ENCODE measurements at places on chromosomes 1 and 21. TPM values are rescaled to one million over a fixed set of nuclear protein-coding genes. Genes with fewer than 3 reads are reported as not detected.

GRCh38 chr1:201190624-201191051, at the start of gene IGFN1:
Gene IGFN1, plus strand, starts transcription at chr1:201190824. Its CDS starts 2,470 bp downstream, at chr1:201193294.
- no peak for DNase-seq

- no peak for DNase-seq
Observed at GRCh38 chr1:204714861-204715511, 29.4 kb upstream of the LRRN2 start.

Gene TP73
- total RNA-seq: 0.54 TPM

GRCh38 chr1:162080472-162081015, 11.1 kb downstream of the NOS1AP start:
- no peak for DNase-seq

- DNase-seq: no peak
Observed at GRCh38 chr1:92419642-92420041, 67.1 kb downstream of the GFI1 start.

DNA sequence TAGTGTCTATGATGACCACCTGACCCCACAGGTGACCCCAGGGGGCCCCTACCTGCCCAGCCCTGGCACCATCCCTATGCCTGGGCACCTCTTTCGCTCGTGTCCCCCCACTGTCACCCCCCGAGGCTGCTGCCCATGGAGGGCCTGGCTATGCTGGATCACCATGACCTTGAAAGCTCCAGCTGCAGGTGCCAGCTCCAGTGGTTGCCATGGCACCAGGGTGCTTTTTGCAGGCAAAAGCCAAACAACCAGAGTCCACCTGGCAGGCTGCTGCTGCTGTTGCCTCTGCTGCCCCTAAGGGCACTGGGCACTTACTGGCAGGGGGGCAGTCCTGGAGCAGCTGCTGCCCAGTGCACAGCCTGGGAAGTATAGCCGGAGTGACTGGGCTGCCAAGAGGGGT, 21.7 kb downstream of the ETNK2 start:
- DNase-seq: peak; percentile 46

- no peak for DNase-seq
Observed at GRCh38 chr1:235336903-235337302, 8.5 kb downstream of the GGPS1 start.

Gene CFHR4
- not detected for total RNA-seq

DNA sequence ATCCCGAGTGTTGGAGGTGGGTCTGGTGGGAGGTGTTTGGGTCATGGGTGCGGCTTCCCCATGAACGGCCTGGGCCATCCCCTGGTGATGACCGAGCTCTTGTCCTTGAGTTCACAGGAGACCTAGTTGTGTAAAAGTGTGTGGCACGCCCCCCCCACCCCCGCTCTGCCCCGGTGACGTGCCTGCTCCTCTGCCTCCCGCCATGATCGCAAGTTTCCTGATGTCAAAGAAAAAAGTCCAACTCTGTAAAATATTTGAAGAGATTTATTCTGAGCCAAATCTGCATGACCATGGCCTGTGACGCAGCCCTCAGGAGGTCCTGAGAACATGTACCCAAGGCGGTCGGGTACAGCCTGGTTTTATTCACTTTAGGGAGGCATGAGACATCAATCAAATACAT, 125.1 kb upstream of the COL6A1 start:
- DNase-seq: no peak

- DNase-seq: no peak
Observed at GRCh38 chr1:10676963-10677362, 119.5 kb downstream of the CASZ1 start.

GRCh38 chr1:19096036-19096833, 113.8 kb downstream of the UBR4 start:
- DNase-seq: peak; percentile 65

DNA sequence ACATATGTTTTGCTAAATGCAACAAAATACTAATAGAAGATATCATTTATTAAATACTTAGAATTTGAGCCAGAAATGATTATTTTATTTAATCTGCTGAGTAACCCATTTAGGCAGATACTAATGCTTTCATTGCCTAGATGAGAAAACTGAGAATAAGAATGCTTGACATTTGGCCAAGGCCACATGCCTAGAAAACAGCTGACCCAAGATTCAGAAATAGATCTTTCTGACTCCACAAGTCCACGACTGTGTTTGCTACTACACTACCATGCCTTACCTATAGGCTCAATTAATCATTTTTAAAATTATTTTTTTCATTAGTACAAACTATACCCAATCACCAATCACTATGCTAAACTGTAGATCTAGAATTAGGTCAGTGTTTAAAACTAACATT, 129.7 kb downstream of the ATP1B1 start:
- DNase-seq: no peak

- no peak for DNase-seq
Observed at GRCh38 chr21:32278103-32278502, 746 bp downstream of the MIS18A start.

Gene CNST
- total RNA-seq: 22.5 TPM

DNA sequence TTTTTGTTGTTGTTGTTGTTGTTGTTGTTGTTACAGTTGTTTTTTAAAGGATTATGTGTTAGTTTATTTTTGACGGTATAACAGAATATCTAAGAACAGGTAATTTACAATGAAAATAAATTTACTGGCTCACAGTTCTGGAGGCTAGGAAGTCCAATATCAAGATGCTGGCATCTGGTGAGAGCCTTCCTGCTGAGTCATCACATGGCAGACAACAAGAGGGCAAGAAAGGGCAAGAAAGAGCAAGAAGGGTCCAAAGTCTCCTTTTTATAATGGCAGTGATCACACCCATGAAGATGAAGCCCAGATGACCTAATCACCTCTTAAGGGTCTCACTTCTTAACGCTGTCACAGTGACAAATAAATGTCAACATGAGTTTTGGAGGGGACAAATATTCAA, 142.1 kb downstream of the NEGR1 start:
- no peak for DNase-seq

GRCh38 chr1:24921412-24921811, 8.7 kb downstream of the RUNX3 start:
- no peak for DNase-seq

Gene OR10J4
- total RNA-seq: not detected

Gene VHLL
- total RNA-seq: 0.81 TPM

DNA sequence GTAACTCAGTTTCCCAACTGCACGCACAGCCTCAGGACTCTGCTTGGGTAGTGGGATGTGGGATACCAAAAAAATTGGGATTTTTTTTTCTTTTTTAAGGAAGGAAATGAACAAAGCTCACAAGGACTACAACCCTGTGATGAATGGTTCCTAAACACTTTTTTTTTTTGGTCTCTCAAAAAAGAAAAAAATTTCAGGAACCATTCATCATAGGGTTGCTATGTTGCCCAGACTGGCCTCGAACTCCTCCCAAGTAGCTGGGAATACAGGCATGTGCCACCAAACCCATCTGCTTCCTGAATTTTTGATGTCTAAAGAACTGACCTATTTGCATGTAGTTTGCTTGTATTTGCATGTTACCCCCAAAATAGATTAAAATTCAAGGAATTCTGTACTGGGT, 6.8 kb downstream of the MINDY1 start:
- DNase-seq: no peak

- DNase-seq: no peak
Observed at GRCh38 chr1:44238660-44239059, 25.4 kb downstream of the DMAP1 start.

GRCh38 chr1:221748981-221749380, 7.1 kb upstream of the DUSP10 start:
- DNase-seq: no peak

DNA sequence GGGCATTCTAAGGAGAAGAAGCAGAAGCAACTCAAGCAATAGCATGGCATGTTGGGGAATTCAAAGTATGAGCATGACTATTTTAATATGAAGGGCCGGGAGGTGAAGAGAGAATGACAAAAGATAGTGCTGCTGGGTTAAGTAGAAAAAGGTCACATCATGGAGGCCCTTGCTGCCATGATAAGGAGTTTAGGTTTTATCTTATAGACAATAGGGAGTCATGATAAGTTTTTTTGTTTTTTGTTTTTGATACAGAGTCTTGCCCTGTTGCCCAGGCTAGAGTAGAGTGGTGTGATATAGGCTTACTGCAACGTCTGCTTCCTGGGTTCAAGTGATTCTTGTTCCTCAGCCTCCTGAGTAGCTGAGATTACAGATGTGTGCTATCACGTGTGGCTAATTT, 3.1 kb downstream of the BNIPL start:
- DNase-seq: no peak

Gene PTPN7
- not detected for total RNA-seq

DNA sequence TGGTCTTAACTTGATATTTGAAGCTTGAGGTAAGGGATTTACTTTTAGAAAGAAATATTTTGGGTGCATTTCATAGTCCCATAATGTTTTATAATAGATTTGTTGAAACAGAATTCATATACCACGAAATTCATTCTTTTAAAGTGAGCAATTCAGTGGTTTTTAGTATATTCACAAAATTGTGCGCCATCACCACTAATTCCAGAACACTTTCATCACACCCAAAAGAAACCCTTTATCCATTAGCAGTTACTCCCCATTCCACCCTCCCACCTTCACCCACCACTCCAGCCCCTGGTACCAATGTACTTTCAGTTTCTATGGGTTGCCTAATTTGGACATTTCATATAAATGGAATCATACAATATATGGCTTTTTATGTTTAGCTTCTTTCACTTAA, 38.9 kb upstream of the DMRTB1 start:
- no peak for DNase-seq

Gene SYPL2
- total RNA-seq: not detected

- no peak for DNase-seq
Observed at GRCh38 chr1:53644909-53645689, 93.9 kb downstream of the GLIS1 start.

DNA sequence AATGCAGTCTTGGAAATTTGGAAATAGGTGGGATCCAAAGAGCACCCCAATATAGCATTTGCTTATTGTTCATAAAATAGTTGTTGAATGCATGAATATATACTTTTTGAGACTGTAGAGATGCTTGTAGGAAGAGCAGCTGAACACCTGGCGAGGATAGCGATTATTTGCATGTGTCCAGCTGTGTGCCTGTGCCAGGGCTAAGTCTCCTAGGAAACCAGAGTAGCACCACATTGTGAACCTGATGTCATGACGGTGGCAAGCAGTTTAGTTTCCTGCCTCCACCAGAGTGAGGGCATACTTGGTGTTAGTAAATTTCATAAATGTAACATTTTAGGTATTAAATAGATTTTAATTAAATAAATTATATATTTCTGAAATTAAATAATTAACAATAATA, 37.3 kb upstream of the IRF2BP2 start:
- DNase-seq: no peak

DNA sequence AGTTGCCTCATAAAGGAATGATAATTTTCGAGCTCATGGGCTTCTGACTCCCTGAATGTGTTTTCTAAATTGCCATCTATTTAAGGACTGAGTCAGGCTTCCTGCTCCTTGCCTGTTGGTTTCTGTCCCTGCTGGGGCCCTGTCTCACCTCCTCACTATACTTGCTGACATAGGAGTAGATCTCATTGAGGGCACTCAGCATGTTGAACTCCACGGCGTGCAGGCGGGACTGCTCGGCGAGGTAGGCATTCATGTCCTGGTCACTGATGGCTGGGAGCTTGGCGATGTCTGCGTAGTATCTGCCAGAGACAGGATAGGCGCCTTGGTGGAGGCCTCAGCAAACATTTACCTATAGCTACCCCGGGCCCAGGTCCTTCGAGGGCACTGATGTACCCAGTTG, 116.9 kb upstream of the CD34 start:
- no peak for DNase-seq

DNA sequence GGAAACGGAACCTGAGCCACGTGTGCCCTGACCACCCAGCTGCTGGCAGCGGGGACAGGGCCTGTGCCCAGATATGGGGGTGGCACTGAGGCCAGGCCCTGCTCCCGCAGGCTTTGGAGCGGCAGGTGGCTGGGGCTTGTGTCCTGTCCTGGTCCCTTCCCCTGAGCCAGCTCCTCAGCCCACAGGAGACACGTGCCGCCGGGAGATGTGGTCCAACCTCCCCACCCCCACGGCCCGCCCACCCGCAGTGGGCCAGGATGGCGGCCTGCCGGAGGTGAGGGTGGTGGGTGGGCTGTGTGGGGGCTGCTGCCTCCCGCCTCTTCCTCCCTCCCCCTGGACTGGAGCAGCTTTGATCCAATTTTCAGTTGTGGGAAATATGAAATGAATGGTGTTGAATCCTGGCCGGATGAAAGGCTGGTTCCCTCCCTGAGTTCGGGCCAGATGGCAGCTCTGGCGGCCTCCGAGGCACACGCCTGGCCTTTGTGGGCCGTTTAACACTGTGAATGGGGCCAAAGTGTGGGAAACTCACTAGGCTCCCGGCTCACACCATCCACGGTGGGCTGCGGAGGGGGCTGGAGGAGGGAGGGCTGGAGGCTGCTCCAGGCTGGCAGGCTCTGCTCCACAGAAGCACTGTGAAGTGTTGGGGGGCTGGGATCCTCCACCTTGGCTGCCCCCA, 2.6 kb upstream of the HES5 start:
- no peak for DNase-seq

- DNase-seq: no peak
Observed at GRCh38 chr1:175377394-175377793, 184.8 kb upstream of the KIAA0040 start.

GRCh38 chr1:184734980-184735379, 19.7 kb downstream of the EDEM3 start:
- DNase-seq: no peak

Gene SERPINC1
- total RNA-seq: 0.59 TPM

DNA sequence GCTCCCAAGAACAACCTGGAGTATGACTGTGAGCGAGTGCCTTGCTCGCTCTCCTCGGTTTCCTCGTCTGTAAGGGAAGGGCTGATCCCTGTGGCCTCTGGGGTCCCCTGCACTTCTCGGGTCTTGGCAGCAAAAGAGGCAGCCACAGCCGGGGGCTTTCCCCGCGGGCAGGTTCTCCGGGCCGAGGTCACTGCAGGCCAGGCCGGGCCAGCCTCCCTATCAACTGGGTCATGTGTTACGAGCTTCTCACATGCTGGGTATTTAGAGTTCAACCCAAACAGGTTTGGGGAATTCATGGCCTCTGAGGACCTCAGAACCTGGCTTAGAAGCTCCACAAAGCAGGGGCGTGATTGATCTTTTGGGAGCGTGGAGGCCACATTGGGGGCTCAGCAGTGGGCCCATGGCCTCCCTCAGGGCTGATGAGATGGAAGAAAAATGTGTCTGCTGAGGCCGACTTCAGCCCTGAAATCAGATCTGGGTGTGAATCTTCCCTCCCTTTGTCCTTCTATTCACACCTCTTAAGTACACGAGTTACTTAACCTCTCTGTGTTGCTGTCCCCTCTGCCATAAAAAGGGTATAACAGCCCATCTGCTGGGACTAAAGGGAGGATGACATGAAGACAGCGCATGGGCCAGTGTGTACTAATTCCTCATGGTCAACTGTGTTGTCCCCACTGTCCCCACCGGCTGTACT, 103.7 kb downstream of the PRDM2 start:
- DNase-seq: no peak

- no peak for DNase-seq
Observed at GRCh38 chr1:81228926-81229325, 571.8 kb upstream of the ADGRL2 start.

Gene LCE1F
- not detected for total RNA-seq

Gene NCAM2
- not detected for total RNA-seq
